ENCODE measurements at places on chromosomes 12 and 14.

GRCh38 chr14:89903340-89903952 is 51.1 kb downstream of the EFCAB11 start:
- no peak for DNase-seq

DNA sequence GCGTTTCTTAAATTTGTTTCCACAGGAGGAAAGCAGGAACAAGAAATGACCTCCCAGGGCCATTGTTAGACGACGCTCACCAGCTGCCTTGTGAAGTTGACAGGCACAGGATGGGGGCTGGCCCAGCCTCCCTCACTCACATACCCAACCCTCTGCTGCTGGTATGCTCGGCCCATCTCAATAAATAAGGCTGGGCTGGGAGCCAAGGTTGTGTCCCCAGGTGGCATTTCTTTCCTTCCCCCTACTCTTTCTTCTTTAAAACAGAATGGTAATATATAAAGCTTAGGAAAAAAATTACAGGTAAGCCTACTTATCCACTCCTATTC is 93.0 kb downstream of the ACTN1 start:
- DNase-seq = no peak

- peak; percentile 79 for DNase-seq
Observed at GRCh38 chr14:50804181-50804721, 26.7 kb downstream of the NIN start.

DNA sequence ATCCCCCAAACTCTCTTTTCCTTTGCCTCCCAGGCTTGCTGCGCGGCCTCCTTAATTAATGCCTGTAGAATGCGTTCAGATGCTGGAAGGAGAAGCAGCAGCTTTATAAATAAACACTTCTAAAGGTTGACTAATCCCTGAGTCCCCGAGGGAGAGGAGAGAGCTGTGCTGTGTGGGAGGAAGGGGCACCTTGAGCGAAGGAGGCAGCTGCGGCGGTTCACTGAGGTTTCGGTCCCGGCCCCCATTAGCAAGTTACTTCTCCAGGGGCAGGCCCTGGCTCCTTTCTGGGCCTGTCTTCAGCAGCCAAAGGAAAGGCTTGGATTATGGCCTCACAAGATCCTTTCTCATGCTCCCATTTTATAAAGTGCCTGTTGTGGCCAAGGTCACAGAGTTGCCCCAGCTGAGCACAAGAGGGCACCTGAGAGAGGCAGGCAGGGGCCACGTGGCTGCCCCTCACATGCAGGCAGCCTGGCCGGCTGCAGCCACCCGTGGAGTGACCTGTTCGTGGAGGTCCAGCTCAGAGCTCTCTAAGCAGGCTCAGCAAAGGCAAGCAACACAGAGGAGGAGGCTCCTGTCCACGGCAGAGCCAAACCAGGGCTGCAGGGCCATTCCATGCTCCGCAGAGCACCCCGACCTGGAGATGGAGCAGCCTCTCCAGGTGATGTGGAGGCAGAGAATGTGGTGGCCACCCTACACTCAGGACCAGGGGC is 15.0 kb upstream of the CACNA2D4 start:
- DNase-seq = peak; percentile 18

- peak; percentile 22 for DNase-seq
Observed at GRCh38 chr12:94140556-94140955, 7.8 kb upstream of the PLXNC1 start.

- no peak for DNase-seq
Observed at GRCh38 chr12:51448618-51449256, 24.1 kb downstream of the SLC4A8 start.

- DNase-seq = no peak
Observed at GRCh38 chr14:54711812-54712464, 145.0 kb downstream of the SAMD4A start.

DNA sequence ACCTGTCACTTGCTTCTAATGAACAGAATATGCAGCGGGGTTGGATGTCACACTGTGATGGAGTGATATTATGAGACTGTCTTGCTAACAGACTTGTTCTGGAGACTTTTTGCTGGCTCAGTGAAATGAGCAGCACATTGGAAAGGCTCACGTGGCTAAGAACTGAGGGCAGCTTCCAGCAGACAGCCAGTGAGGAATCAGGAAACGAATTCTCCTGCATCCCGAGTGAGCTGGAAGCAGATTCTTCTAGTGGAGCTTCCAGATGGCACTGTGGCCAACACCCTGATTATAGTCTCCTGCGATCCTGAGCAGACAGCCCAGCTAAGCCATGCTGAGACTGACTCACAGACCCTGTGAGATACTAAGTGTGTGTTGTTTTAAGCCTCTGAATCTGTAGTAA is 16.1 kb upstream of the TSPAN9 start:
- DNase-seq = peak; percentile 83

- DNase-seq = peak; percentile 44
Observed at GRCh38 chr14:71932229-71932981, at the start of gene RGS6. Gene RGS6, plus strand, starts transcription at chr14:71932429.

DNA sequence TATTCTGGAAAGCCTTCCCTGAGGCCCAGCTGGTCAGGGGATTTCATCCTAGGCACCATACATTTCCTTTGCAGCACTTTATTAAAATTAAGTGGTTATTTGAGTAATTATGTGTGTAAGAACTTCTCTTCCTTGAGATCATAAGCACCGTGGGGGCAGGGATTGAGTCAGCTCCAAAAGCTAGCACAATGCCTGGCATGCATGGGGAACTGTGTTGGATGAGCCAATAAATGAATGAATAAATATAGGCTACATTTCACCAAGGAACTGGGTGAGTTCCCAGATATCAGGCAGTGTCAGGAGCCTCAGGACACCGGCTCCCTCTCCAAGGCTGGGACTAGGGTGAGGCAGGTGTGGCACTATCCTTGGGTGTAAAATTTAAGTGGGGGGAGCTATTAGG is 82.8 kb upstream of the FBXO21 start:
- no peak for DNase-seq

DNA sequence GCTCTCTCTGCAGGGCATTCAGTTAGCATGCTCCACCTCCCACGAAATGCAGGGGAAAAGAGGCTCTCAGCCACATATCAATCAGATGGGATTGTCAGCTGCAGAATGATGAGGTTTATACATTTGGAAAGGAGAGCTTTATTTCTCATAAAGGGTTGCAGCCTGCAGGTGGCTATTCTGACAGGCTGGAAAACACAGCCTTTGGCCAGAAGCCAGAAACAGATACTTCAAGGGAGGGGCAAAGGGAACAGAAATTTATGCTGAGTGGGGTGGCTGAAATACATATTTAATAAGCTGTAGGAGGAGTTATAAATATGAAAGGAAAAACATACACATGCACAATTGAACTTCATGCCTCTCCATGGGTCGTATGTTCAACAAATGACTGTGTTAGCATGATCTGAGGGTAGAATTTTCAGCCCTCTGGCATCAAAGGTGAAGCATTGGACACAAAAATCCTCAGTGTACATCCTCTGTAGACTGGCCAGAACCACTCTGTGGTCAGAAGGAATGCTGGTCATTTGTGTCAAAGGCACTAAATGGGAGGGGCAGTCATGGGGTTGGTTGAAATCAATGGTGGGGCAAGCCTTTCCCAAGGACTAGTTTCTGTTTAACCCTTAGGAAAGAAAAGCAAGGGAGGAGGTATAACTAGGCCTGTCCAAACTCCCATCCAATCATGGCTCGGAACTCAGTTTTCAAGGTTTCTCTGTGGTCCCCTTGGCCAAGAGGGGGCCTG is 62.4 kb downstream of the TMX1 start:
- DNase-seq = no peak

- DNase-seq = no peak
Observed at GRCh38 chr12:117063162-117063911, 35.9 kb downstream of the TESC start.

GRCh38 chr14:51676549-51676948 is 24.8 kb downstream of the FRMD6 start:
- DNase-seq = peak; percentile 58

DNA sequence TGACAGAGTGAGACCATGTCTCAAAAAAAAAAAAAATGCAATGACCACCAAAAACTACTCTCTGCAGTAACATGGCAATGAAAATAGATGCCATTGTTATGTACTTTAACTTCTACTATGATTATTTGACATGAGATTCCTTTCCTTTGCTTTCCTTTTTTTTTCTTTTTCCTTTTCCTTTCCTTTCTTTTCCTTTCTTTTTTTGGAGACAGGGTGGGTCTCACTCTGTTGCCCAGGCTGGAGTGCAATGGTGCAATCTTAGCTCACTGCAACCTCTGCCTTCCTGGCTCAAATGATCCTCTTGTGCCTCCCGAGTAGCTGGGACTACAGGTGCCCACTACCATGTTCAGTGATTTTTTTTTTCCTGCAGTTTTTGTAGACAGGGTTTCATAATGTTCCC is 24.9 kb upstream of the ETFBKMT start:
- DNase-seq = no peak

- DNase-seq = no peak
Observed at GRCh38 chr12:66345956-66346355, 43.7 kb downstream of the HELB start.

GRCh38 chr12:109645708-109646107 is 67.9 kb upstream of the FAM222A start:
- DNase-seq = no peak

GRCh38 chr14:25833341-25834126 is 764.3 kb downstream of the NOVA1 start:
- DNase-seq = peak; percentile 56

DNA sequence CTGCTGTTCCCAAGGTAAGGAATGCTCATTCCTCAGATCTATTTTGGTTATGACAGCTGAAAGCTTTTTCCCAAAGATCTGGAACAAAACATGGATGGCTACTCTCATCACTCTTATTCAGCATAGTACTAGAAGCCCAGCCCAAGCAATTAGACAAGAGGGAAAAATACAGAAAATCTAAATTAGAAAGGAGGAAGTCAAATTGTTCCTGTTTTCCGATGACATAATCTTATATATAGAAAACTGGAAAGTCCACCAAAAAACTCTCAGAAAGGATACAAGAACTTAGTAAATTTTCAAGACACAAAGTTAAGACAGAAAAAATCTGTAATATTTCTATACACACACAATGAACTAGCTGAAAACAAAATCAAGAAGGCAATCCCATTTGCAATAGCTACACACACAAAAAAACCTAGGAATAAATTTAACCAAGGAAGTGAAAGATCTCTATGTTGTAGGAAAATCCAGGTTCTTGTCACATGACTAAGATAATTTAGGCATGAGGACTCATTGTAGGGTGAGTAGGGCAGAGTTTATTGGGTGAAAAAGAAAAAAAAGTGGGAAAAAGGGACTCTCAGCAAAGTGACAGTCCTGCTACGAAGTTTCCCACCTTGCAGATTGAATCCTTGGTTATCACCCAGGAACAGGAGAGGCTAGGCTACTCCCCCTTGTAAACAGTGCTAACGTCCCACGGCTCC is 28.6 kb upstream of the KLRB1 start:
- no peak for DNase-seq

GRCh38 chr14:90402016-90402415 is 5.2 kb downstream of the CALM1 start:
- DNase-seq = no peak

DNA sequence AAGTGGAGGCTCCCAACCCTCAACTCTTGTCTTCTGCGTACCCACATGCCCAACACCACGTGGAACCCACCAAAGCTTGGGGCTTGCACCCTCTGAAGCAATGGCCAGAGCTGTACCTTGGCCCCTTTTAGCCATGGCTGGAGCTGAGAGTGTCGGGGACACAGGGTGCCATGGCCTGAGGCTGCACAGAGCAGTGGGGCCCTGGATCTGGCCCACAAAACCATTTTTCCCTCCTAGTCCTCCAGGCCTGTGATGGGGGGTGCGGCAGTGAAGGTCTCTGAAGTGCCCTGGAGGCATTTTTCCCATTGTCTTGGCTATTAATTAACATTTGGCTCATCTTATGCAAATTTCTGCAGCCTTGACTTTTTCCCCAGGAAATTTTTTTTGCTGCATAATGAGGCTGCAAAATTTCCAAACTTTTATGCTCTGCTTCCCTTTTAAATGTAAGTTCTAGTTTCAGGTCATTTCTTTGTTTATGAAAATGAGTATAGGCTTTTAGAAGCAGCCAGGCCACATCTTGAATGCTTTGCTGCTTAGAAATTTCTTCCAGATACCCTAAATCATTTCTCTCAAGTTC is 18.7 kb upstream of the ASPG start:
- DNase-seq = no peak

DNA sequence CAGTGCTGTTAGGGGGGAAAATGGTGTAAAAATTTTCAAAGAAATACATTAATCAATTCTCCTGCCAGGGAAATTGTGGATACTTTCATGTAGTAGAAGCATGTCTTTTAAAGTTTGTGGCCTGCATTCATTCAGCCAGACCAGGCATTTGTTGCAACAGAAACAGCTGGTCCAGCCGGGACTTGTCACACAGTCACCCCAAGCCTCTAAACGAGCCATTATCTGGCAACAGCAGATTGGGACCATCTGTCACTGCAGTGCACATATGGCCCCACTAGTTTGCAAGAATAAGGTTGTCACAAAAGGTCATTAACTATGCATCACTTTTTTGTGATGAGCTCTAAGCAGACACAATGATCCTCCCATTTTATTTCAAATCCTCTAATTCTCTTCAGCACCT is 193.9 kb downstream of the PHLDA1 start:
- DNase-seq = no peak

DNA sequence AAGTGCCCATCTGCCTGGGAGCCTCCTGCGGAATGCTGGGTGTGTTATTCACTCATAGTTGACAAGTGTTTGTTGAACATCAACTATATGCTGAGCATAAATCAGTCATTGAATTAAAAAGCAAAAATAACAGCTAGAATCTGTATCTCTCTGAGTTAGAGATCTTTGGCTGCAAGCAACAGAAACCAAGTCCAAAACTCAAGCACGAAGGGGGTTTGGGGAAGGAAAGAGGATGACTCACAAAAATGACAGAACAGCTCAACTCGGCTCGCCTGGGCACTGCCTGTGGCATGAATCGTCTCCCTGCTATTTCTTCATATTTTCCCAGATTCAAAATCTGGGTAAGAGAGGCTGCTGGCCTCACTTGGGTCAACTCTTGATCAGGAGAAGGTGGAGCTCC is 72.6 kb upstream of the NCOR2 start:
- peak; percentile 78 for DNase-seq

GRCh38 chr14:105745433-105746123 is 219.2 kb downstream of the TMEM121 start:
- DNase-seq = no peak

GRCh38 chr14:33375786-33376185 is 437.1 kb downstream of the NPAS3 start:
- no peak for DNase-seq

DNA sequence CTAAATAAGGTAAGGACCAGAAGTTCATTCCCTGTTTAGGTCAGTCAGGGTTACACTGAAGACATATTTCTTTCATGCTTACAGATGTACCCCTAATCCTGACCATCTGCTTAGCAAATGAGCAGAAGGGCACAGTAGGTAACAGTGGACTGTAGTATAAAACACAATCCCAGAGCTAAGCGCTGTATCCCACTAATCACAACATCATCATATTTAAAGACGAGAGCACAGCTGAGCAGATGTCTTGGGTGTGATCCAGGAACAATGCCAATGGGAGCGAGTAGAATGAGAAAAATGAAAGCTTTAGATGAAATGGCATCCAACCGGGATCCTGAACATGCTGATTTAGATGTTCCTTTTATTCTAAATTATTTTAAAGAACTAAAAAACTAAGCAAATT is 213.4 kb downstream of the CCER1 start:
- peak; percentile 13 for DNase-seq

- DNase-seq = no peak
Observed at GRCh38 chr14:76782885-76783566, 21.8 kb downstream of the VASH1 start.
